ENCODE measurements at places on chromosomes 5 and 9.

DNA sequence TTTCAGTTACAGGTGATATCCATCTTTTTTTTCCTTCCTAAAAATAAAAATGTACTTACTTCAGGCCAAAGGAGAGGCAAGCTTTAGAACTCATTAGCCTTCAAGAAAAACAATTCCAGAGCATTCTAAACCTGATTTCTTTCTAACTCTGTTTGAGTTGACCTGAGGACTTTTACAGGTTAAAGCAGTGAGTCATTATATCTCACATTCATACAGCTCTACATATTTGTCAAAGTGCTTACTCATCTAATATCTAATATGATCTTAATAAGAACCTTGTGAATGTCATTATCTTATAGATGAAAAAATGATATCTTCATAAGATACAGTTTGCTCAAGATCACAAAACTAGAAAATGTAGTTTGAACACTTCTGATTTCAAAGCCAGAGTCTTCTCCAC is 149.2 kb upstream of the CDKN2B start:
- DNase-seq: no peak

DNA sequence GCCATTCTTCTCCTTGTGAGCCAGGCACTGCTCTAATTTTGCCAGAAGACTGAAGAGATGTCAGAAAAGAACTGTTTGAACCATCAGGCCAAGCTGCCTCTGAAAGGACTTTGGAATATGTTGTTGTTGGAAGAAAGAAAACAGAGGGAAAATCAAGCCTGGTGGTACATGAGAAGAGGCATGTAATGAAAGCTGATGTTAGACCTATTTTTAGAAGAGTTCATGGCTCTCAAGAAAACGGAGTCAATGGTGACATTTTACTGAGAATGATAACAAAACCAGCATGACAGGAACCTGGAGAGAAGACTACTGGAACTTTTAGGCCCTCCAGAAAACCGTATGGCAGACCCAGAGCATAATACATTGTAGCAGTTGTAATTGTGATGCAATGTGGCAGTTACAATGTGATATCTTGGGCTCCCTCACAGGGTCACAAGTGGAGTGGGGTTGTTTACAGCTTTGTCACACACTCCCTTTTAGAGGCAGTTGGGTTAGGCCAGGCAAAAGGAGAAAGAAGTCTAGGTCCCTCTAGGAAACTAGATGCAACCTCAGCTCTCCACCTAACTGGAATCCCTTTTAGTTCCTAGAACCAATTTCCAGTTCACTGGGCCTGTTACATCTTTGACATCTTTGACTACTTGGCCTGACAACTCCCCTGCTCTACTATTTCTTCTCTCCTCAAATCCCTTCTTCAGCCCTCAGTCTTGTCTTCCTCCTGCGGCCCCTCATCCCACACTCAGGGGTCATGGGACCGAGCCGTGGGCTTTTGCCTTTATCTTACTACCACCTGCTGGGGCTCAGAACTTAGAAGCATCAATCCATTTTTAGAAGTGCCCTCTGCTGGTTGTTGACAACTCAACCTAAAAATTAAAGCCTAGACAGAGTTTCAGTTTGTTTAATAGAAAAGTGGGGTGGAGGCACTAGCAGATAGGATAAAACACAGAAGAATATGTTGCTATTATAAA is 61.2 kb upstream of the JAK2 start:
- DNase-seq: no peak

- DNase-seq: no peak
These were observed 221.3 kb upstream of the TAS2R1 start for GRCh38 chr5:9851458-9851857.

DNA sequence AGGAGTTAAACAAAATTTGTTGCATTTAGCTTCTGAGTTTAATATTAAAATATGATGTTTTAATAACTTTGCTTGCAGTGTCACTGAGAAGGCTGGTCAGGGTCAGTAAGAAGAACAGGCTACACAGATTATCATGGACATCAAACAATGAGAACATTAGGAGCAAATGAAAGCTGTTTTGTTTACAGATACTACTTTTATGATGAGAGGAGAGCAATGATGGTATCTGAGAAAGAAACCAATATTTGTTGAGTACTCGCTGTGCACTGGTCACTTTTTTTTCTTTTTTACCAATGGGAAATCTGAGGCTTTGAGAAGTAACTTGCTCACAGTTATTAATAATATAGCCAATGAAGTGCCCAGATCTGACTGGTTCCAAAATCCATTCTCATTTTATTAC is 109.6 kb downstream of the INVS start:
- no peak for DNase-seq

GRCh38 chr5:92421942-92422341 is 1038.8 kb upstream of the ARRDC3 start:
- no peak for DNase-seq

DNA sequence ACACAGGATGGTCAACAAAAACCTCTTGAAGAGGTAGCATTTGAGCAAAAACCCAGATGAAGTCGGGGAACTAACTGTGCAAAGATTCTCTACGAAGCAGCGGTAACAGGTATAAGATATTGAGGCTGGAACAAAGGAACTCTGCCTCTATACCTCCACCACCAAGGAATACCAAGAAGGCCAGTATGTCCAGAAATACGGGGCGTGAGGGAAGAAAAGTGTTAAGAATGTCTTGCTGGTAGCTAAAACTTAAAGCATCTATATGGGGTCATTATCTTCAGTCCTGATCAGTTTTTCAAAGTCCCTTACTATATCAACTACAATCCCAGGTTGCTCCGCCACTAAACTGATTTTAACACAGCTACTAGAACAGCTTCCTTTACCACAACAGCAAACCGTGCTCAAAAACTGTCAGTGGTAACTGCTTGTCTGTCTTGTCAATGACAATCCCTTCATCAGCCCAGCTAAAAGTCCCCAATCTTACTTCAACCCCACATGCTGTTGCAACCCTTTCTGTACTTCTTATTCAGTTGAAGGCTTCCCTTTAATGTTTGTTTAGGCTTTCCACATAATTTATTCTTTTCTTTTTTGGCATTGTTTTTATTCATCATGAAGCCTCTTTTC is 9.4 kb downstream of the PAM start:
- no peak for DNase-seq

DNA sequence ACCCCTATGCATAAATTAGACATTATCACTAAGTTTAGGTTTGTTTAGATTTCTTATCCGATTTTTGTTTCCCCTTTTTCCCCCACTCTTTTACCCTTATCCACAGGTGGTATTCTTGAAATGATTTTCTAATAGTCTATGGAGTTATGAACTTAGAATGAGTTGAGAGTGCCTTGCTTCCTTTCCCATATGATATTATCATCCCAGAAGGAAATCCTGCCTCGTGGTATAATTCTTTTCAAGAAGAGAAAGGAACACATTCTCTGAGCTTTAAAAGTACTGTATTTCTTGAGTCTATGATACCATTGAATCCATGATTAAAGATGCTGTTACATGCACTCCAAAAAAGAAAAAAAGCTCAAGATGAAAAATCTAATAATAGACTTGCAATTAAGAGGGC is 76.9 kb upstream of the ADAMTSL1 start:
- no peak for DNase-seq

- DNase-seq: no peak
These were observed 3.0 kb downstream of the DNAH5 start for GRCh38 chr5:13941468-13941867.

- DNase-seq: no peak
These were observed 88.0 kb downstream of the TNC start for GRCh38 chr9:115030006-115030405.

DNA sequence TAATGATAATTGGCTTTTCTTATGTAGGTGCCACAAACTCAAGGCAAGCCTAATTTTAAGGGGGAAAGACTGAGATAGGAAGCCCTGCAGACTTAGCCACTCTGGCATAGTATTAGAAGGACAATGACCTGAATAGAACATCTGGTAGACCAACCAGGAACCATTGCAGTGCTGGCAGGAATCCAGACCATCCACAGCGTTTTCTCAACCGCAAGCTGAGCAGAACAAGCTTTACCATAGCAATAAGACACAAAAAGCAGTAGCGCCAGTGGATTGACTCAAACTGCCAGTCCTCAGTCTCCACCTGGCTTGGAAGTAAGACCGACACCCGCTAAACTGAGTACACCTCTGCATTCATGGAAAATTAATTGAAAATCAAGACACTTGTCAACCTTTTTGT is 141.3 kb upstream of the LPAR1 start:
- DNase-seq: no peak

GRCh38 chr5:160543395-160543794 is 121.7 kb downstream of the PTTG1 start:
- no peak for DNase-seq

Data from stimulated activated CD8-positive, alpha-beta memory T cell treated with anti-CD3 and anti-CD28 coated beads, Interleukin-4, amount 100 ng/mL, for 1 hour (primary cell).